ENCODE measurements at places on chromosomes 16 and 17.
A peak's percentile ranks its signal among the peaks of the same experiment; 100 is the strongest.

GRCh38 chr17:79645022-79645776 lies 34.3 kb upstream of the RBFOX3 start:
- DNase-seq = no peak

DNA sequence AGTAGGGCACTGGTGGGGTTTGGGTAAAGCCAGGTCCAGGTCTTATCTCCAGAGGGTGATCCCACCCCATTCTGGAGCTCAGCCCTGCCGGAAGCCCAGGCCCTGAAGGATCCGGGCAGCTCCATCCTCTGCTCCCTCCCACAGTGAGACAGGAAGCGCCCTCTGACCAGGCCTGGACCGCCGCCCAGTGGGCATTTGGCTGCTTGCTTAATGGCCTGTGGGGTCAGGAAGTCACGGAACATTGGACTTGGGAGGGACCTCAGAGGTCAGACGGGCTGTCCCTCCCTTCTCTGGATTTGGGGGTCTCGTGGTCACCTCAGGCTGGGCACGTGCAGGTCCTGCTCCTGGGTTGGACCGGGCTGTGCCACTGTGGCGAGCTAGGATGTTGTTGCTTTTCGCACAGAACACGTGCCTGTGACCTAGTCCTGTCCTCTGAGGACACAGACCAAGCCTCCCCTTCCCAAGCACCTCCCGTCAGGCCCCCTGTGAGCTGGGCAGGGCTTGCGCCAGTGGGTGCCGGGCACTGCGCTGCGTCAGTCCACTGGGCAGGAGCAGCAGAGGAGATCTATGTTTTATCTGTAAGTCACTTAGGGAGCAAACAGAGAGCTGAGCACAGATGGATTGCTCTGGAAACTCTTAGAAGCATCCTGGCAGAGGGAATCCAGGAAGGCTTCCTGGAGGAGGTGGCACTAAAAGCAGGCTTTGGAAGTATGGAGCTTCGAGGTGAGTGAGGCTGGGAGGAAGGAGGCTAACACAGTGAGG lies 49.4 kb upstream of the GSE1 start:
- DNase-seq = no peak

DNA sequence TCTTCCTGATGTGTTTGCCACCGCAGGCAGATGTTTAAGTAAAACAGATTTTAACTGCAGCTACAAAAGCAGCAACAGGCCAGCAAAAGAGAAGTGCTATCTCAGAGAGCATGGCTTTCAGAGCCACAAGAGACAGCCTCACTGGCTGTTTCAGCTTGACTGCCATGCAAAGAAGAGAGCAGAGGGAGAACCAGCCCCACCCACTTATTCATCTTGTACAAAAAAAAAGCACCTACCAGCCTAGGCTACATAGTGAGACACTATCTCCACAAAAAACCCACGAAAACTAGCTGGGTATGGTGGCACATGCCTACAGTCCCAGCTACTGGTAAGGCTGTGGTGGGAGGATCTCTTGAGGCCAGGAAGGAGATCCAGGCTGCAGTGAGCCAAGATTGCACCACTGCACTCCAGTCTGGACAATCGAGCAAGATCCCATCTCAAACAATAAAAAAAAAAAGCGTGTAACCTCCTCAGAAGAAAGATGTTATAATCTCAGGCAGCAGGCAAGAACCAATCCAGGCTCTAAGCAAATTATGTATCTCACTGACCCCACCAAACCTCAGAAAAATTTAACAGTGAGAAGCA lies 30.0 kb downstream of the STH start:
- DNase-seq = no peak

- peak; percentile 48 for DNase-seq
Measured at GRCh38 chr16:68732042-68732680, 4.9 kb upstream of the CDH1 start.

DNA sequence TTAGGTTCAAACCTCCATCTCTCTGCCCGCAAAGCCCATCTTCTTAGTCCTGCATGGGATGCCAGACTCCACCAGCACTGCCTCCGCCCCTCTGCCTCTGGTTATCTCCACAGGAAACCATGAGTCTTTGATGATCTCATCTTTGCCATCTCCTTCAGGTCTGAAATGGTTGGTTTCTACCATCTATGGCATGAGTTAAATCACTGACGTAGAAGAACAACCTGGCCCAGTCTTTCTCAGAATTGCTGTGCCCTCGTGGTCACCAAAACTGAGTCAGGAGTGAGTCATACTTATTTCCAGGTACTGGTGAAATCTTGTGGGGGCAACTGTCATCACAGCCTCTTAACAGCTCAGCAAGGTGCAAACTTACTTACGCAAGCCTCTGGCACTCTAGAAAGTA lies 468.7 kb upstream of the C16orf82 start:
- DNase-seq = no peak

All from NCI-H2029 treated with DMSO at 0.1 percent for 48 hours (cell line).